Caki2 (cell line): ENCODE measurements at places on chromosomes 1 and 21.

- DNase-seq = no peak
Observed at GRCh38 chr1:237861944-237862343, 28.8 kb downstream of the ZP4 start.

- no peak for DNase-seq
Observed at GRCh38 chr1:47823040-47823808, 174.0 kb downstream of the TRABD2B start.

DNA sequence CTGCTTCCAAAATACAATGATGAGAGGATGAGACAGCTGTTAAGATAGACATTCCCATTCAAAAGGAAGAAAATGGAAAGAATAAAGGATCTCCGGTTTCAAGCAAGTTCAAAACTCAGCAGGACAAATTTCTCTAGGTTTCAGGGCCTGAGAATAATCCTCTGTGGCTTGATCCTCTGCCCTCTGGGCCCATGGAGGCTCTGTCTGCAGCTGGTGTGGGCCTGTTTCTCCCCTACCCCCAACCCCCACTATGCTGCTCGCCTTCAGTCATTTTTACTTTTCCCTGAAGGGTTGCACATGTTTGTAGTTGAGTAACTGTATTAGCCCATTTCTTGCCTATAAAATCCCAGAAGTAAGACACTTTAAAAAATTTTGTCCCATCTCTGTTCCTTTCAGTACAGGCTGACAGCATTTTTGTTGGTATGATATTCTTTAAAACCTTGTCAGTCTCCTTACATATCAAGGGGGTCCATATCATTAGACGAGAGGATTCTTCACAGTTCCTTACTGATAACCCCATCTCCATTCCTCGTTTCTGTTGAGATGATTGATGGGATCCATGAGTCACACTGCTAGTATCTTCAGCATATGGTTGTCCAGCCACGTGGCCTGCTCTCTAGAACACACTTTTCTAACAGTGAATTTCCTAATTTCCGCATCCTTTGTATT is 10.5 kb downstream of the ZMYM4 start:
- DNase-seq = no peak

DNA sequence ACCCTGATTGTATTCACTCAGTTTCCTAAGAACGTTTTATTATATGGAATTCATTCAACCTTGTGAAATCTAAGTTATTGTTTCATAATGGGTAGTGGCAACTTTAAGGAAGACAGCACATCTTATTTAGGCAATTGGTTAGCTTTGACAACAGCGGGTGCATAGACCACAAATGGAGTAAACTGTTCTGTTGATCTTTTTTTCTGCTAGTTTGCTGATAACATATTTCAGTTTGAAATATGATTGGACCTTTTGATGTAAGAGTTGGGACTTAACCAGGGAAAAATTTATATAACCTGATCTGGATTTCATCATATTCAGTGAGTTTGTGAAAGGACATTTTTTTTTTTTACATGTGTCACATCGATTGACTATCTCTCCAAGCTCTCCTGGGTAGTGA is 151.7 kb downstream of the HLX start:
- no peak for DNase-seq

- no peak for DNase-seq
Observed at GRCh38 chr1:58683519-58683918, 16.3 kb downstream of the MYSM1 start.

GRCh38 chr1:29639741-29640427 is 403.6 kb downstream of the PTPRU start:
- DNase-seq = peak; percentile 83

GRCh38 chr1:104921525-104921924 is 1171.8 kb downstream of the AMY1C start:
- DNase-seq = no peak

DNA sequence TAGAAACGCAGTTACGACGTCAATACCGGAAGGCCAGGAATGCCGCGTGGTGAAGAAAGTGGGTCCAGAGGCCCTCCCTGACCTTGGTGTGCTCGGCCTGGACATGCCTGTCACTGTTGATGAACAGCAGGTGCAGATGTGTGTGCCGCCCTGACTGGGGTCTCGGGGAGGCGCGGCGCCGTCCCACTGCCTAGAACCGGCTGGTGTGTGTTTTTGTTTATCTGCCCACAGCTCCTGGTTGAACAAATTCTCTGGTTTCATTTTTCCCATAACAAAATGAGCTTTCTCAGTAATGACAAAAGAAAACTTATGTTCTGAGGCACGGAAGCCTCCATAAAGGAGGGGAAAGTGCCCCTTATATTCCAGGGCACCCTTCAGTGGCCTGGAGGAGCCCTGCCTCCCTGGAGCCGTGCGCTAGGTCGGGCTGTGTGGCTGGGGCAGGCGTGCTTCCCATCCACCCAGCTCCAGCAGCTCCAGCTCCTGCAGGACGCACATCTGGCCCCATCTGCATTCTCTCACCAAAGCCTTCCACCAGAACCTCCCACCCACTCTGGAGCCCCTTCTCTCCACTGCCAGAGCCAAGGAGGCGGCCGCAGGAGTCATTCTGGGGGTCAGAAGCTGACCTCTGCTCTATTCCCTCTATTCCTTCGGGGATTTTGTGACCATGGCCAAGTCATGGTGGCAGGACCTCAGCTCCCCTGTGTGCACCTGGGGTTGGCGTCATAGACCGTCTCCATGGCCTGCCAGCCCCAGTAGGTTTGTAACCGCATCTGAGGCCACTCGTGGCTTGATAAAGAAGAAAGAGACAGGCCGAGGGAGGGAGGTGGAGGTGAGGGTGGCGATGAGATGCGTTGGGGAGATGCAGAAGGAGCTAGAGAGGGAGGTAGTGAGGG is 20.1 kb upstream of the COL18A1 start:
- DNase-seq = no peak

- DNase-seq = peak; percentile 92
Observed at GRCh38 chr21:36783612-36784374, 84.9 kb downstream of the SIM2 start.
